ENCODE measurements at places on chromosomes 2 and 18.

- no peaks in the 10 kb centered on the region for H3K36me3 ChIP-seq
- no peak overlapping the region for H3K27ac ChIP-seq
- peaks cover 18% of the 10 kb centered on the region for H3K27me3 ChIP-seq
- DNase-seq, result no peak
- no peak overlapping the region for H3K4me3 ChIP-seq
Observed at GRCh38 chr2:149152469-149152953, 114.0 kb downstream of the LYPD6B start.

- no peaks in the 10 kb centered on the region for H3K27me3 ChIP-seq
- DNase-seq, result no peak
- H3K36me3 ChIP-seq, result peaks cover 25% of the 10 kb centered on the region
- no peaks in the 10 kb centered on the region for H3K4me1 ChIP-seq
- H3K4me3 ChIP-seq, result no peak overlapping the region
Observed at GRCh38 chr2:231110551-231110950, 14.3 kb downstream of the HTR2B start.

DNA sequence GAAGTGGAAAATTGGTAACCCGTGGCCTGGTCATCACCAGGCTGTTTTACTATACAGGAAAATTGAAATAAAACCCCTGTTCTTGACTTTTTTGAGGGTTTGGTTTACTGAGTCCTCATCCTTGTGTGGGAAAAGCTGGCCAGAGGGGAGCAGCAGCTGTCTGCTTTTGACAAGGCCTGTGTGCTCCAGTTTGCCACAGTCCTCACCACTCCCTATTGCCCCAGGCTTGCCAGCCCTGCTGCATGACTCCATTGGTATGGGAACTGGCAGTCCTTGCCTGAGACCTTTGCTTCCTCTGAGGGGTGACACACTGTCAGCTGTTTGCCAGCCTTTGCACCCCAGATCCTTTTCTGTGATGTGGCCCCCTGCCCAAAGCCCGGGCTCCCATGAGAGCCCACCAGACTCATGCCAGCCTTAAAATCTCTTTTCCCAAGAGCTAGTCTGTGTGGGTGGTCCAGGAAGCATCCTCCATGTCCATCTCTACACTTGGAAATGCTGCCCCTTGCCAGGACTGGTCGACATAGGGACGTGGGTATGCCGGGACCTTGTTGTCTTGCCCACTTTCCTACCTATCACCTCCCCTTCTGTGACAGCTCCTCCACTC lies 39.0 kb downstream of the GLI2 start:
- H3K4me1 ChIP-seq, result no peaks in the 10 kb centered on the region
- H3K4me3 ChIP-seq, result no peak overlapping the region
- no peaks in the 10 kb centered on the region for H3K36me3 ChIP-seq
- DNase-seq, result no peak
- H3K27me3 ChIP-seq, result no peaks in the 10 kb centered on the region
- H3K27ac ChIP-seq, result no peak overlapping the region

DNA sequence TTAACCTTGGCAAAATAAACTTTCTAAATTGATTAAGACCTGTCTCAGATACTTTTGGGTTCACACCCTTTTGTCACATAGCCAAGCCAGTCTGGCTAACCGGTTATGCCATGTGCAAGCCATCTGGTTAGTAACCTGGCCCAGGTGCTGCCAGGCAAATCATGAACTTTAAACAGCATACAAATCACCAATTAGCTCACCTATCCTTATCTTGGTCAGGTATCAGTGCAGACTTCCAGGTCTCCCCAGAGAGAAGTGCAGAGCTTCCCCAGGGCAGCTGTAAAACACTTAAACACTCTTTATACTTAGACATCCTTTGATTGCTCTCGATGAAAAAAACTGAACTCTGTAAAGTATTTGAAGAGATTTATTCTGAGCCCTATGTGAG lies 14.9 kb upstream of the MC5R start:
- no peak for DNase-seq
- H3K27me3 ChIP-seq, result peaks cover 47% of the 10 kb centered on the region
- H3K4me1 ChIP-seq, result no peaks in the 10 kb centered on the region

DNA sequence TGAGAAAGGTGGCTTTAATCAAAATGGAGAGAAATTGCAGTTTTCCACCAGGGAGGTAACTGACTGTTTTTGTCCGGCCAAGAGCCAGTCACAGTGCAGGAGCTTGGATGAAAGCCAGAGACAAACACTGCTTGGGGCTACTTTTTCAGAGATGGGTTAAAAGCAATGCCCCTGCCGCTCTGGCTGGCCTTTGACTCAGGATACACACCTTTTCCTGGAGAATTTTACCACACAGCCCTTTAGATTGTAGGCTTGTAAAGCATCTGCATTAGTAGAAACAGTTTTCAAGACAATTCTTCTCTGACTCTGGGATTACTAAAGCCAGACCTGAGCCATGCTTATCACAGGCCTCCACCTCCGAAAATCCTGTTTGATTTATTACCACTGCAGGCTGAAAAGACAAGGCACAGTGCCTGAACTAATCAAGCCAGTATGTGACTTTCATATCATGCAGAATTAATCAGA lies 79.7 kb downstream of the CCBE1 start:
- no peak for DNase-seq
- H3K27ac ChIP-seq, result no peak overlapping the region
- no peaks in the 10 kb centered on the region for H3K27me3 ChIP-seq
- H3K4me1 ChIP-seq, result no peaks in the 10 kb centered on the region

DNA sequence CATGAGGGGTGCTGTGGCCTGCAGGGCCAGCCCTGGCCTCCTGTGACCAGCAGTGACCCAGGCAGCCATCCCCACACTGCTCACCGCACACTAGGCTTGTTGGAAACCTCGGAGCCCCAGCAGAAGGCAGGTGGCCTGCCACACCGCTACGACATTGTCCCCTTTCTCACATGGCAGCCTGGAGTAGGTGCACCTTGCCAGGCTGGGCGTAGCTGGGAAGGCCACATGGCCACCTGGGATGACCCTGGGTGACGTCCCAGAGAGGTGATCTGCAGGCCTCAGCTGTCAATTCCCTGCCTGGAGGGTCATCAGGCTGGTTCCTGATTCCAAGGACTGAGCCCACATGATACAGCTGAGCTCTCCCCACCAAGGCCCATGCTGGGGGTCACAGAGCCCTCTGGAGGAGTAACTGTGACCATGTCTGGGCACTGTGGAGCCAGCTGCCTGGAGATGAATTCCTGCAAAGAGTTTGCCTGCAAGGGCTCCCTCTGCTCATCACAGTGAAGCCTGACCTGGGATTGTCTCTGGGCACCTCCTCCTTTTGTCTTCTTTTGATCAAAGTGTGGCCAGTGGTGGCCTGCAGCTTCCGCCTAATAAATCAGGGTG lies 119.6 kb upstream of the OTOS start:
- no peaks in the 10 kb centered on the region for H3K27me3 ChIP-seq
- no peak overlapping the region for H3K27ac ChIP-seq
- H3K4me1 ChIP-seq, result no peaks in the 10 kb centered on the region
- no peak overlapping the region for H3K4me3 ChIP-seq
- DNase-seq, result no peak
- no peaks in the 10 kb centered on the region for H3K36me3 ChIP-seq

DNA sequence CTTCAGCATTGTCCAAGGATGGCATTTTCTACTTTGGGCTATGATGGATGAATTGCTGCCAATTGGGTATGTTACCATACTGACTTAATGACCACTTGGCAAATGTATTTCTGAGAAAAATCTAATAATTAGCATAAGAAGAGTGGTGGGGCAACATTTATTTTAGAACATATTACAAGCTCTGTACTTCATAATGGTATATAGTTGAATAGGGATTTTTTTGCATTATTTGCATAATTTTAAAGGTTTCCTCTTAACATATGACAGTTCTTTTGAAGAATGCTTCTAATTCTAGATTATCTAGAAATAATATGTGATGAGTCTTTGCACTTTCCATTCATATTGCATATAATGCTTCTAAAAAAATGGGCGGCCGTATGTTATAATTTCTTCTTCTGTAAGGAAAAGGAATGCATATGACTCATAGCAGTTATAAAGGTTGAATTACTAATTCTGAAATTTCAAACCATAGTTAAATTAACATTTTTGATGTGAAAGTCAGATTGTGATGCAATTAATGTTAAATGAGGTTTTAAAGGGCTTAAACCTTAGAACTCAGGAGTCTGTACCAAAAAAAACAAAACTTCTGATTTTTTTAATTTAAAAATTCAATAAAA lies 1652.3 kb upstream of the SLC39A10 start:
- DNase-seq, result no peak
- H3K36me3 ChIP-seq, result no peaks in the 10 kb centered on the region
- H3K4me3 ChIP-seq, result no peak overlapping the region
- no peak overlapping the region for H3K27ac ChIP-seq

GRCh38 chr18:22180722-22181121 lies 11.3 kb downstream of the GATA6 start:
- DNase-seq, result no peak
- H3K4me3 ChIP-seq, result no peak overlapping the region
- no peak overlapping the region for H3K27ac ChIP-seq
- H3K36me3 ChIP-seq, result no peaks in the 10 kb centered on the region
- H3K27me3 ChIP-seq, result peaks cover 38% of the 10 kb centered on the region

GRCh38 chr2:167843657-167844056 lies 403.7 kb downstream of the STK39 start:
- no peak for DNase-seq
- H3K4me3 ChIP-seq, result no peak overlapping the region
- no peaks in the 10 kb centered on the region for H3K36me3 ChIP-seq
- H3K27ac ChIP-seq, result no peak overlapping the region
- H3K4me1 ChIP-seq, result peaks cover 6% of the 10 kb centered on the region

- H3K27ac ChIP-seq, result no peak overlapping the region
- no peaks in the 10 kb centered on the region for H3K27me3 ChIP-seq
- H3K4me1 ChIP-seq, result peaks cover 39% of the 10 kb centered on the region
- no peak for DNase-seq
Observed at GRCh38 chr18:69954719-69955480, 7.2 kb upstream of the CD226 start.

- peak; percentile 77 for DNase-seq
- H3K27ac ChIP-seq, result no peak within 1 kb of the TSS
- H3K36me3 ChIP-seq, result no peaks in the 10 kb centered on the region
- H3K4me3 ChIP-seq, result peak within 1 kb of the TSS; percentile 71
- H3K27me3 ChIP-seq, result peaks cover 61% of the 10 kb centered on the region
Observed at GRCh38 chr18:24397694-24398368, at the start of gene OSBPL1A. Gene OSBPL1A, minus strand, starts transcription at chr18:24397824. Its CDS starts 20,291 bp downstream, at chr18:24377533.

DNA sequence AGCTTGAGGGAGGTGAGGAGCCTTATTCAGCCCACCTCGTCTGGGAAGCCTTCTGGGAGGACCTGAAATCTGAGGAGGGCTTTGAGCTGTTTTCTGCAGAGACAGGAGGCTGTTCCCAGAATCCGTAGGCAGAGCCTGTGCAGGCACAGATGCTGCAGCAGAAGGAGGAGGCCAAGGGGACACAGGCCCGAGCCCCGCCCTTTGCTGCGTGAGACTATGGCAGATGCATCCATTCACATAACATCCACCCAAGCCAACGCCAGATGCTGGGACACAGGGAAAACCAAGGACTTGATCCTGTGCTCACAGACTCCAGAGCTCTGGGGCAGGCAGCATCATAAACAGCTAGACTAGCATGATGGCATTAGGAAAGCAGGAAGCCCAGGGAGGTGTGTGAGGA lies 98.2 kb downstream of the KCNF1 start:
- H3K27ac ChIP-seq, result no peak overlapping the region
- no peaks in the 10 kb centered on the region for H3K27me3 ChIP-seq
- H3K4me3 ChIP-seq, result no peak overlapping the region
- no peaks in the 10 kb centered on the region for H3K36me3 ChIP-seq

- H3K4me3 ChIP-seq, result no peak overlapping the region
- no peak for DNase-seq
- H3K27ac ChIP-seq, result no peak overlapping the region
- no peaks in the 10 kb centered on the region for H3K27me3 ChIP-seq
Observed at GRCh38 chr2:222399038-222399783, 25.1 kb upstream of the SGPP2 start.

- DNase-seq, result no peak
- H3K36me3 ChIP-seq, result no peaks in the 10 kb centered on the region
- no peaks in the 10 kb centered on the region for H3K4me1 ChIP-seq
- no peak overlapping the region for H3K4me3 ChIP-seq
- H3K27me3 ChIP-seq, result peaks cover 5% of the 10 kb centered on the region
- H3K27ac ChIP-seq, result no peak overlapping the region
Observed at GRCh38 chr2:180604077-180604476, 376.3 kb upstream of the UBE2E3 start.

DNA sequence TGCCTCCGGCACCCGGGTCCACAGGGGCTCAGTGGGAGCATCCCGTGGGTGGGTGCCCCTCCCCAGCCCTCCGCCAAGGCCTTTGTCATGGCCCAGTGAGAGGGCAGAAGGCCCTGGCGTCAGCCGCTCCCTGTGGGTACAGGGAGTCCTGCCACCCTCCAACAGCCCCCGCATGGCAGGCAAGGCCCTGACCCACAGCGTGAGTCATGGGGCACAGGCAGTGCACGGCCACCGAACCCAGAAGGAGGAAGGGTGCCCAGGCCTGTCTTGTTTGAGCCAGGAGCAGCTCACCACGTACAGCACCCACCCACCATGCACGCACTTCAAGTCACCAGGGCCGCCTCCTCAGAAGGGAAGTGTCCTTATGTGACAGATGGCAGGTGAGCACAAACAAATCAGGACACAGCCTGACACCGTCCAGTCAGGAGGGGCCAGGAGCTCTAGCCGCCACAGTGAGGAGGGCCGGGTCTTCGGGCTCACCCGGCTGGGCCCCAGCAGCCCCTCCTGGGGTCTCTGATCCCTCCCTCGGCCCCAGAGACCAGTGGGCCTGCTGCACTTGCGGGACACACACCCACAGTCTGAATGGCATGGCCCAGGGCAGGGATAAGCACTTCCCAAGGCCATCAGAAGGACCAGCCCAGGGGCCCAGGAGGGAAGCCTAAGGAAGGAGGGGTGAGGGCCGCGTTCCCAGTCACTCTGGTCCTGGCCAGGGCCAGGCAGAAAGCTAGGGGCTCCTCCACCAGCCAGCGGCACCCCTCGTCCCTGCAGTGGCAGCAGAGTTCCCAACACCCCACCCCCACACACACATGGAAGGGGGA lies 25.8 kb downstream of the BIN1 start:
- H3K4me1 ChIP-seq, result peaks cover 76% of the 10 kb centered on the region
- peaks cover 9% of the 10 kb centered on the region for H3K36me3 ChIP-seq
- H3K27me3 ChIP-seq, result no peaks in the 10 kb centered on the region
- DNase-seq, result peak; percentile 77
- peak overlapping the region; percentile 91 for H3K4me3 ChIP-seq

DNA sequence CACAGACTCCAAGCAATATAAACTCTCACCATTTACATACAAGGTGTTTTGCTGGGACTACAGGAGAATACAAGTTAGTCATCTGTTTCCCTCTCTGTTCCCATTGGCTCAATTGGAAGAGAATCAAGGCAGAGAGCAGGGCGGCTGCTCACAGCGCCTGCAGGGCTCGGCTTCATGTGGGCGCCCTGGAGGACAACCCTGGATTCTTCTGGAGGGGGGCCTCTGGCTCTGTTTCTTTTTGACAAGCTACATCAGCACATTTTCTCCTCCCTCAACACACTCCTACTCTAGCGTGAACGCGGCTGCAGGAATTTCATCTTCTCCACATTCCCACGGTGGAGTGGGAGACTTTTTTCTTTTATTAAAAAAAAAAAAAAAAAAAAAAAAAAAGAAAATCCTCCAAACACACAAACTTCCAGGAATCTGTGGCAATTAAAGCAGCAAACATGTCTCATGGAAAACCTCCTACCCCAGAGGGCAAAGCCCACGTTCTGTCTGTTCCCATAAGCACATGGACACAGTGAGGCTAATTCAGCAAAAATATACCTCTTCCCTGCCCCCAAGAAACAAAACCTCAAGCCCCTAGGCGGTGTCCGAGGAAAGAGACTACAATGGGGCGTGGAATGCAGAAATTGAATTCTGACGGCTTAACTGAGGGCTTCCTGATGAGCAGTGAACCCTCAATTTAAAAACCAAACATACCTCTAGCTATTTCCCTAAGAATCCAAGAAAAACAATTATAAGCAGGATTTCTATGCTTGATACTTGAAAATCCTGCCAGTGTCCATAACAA lies 50.6 kb downstream of the PARD6G start:
- no peak overlapping the region for H3K4me3 ChIP-seq
- H3K27ac ChIP-seq, result no peak overlapping the region
- H3K27me3 ChIP-seq, result peaks cover 76% of the 10 kb centered on the region
- DNase-seq, result peak; percentile 19
- H3K36me3 ChIP-seq, result no peaks in the 10 kb centered on the region
- H3K4me1 ChIP-seq, result peaks cover 16% of the 10 kb centered on the region
